ENCODE measurements at places on chromosomes 7 and 10.

GRCh38 chr10:113459626-113460280 is 93.1 kb upstream of the HABP2 start:
- no peak for DNase-seq

- DNase-seq = peak; percentile 16
Measured at GRCh38 chr10:88582806-88583583, at the start of gene RNLS. RNLS (minus strand) TSS chr10:88583318.

- no peak for DNase-seq
Measured at GRCh38 chr7:129655811-129656210, 44.3 kb downstream of the NRF1 start.

- no peak for DNase-seq
Measured at GRCh38 chr10:106502641-106503040, 661.9 kb downstream of the SORCS1 start.

DNA sequence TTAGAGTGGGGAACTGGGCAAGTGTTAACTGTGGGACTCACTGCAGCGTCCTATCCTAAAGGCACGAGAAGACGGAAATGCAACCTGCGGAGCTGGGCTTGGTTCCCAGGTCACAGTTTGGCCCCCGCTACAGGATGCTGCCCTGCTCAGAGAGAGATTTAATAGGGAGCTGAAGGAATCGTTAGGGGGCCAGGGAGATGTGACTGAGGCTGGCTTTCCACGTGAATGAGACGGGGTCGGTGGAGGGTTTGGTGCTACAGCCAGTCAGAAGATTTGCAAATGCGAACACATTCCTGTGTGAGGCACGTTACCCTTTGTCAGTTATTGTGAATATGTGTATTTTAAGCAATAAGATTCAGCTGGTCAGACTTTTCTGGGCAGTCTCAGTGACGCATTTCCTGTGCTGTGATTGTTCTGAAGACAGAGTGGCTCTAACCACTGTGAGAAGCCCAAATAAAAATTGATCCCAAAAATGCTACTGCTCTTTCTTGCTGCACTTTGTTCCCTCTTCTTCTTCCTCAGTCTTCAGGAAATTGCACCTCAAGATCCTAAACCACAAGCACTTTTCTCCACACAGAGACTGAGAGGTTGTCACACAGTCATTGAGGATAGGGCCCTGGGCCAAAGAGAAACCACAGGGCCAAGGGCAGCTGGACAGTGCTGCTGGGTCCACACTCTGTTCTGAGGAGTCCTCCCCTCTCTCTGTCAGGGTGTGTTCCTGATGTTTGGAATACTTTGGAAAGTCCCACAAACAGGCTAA is 21.2 kb downstream of the CYP17A1 start:
- no peak for DNase-seq

DNA sequence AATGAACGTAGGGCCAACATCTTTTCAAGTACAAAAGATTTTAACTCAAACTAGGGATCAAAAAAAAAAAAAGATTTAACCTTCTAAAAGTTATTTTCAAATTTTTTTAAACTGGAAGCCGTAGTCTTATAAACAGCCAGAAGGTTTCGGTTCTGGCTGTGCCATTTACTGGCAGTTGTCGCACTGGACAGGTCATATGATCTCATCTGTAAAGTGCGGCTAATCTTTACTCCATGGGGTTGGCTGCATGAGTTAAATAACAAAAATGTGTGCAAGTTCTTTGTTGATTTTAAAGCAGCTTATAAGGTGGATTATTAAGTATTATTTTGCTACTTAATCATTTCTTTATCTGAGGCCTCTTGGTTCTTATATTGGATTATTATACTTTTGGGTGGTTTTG is 36.6 kb downstream of the TRUB1 start:
- DNase-seq = no peak

DNA sequence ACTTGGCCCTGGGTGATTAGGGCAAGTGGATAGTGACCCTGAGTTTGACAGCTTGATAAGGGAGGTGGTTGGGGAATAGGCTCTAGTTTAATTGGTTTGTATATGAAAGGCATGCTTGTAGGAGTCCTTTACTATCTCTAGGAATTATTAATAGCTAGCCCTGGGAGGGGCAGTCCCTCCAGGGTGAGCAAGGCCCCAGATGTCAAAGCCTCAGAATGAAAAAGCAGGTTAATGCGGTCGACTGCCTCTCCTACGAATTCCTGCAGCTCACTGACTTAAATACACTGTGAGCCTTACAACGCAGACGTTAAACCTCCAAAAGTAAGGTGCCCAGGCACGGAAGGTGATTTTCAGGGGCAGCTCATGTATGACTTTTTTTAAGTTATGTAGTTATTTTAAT is 5.2 kb upstream of the BTBD16 start:
- DNase-seq = no peak

- DNase-seq = no peak
Measured at GRCh38 chr7:143487566-143487965, 9.9 kb downstream of the TAS2R41 start.

GRCh38 chr7:135158141-135158655 is 10.3 kb downstream of the TMEM140 start:
- DNase-seq = no peak

- no peak for DNase-seq
Measured at GRCh38 chr10:92714872-92715271, 25.1 kb downstream of the HHEX start.

GRCh38 chr10:46255801-46256747 is 30.7 kb upstream of the ANTXRL start:
- DNase-seq = no peak

GRCh38 chr10:33179067-33179466 is 155.4 kb downstream of the NRP1 start:
- no peak for DNase-seq

- no peak for DNase-seq
Measured at GRCh38 chr7:997404-998395, 14.7 kb downstream of the CYP2W1 start.

DNA sequence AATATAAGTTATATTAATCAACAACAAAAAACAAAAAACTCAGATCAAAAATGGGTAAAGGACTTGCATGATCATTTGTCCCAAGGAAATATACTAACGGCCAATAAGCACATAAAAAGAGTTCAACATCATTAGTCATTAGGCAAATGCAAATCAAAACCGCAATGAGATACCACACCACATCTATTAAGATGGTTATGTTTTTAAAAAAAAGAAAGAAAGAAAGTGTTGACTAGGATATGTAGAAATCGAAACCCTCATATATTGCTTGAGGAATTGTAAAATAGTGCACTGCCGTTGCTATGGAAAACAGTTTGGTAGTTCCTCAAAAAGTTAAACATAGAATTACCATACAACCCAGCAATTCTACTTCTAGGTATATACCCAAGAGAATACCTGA is 39.4 kb upstream of the CTNNA3 start:
- no peak for DNase-seq

DNA sequence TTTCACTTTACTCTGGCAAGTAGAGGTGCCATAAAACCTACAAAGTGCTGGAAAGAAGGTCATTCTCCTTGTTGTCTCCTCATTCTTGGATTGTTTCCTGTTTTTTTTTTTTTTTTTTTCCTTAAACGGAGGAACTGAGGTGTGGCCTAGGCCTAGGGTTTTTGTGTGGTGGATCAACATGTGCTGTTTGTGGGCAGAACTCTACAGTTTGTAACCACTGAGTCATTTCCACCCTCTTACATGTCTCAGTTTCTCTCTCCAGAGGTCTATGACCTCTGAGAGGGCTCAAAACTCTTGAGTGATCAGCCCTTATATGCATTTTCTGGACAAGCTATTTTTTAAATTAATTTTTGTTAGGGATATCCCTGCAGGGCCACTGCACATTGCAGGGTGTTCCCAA is 296.0 kb downstream of the PPP1R3A start:
- no peak for DNase-seq

- no peak for DNase-seq
Measured at GRCh38 chr7:151566897-151567320, 47.2 kb upstream of the RHEB start.

DNA sequence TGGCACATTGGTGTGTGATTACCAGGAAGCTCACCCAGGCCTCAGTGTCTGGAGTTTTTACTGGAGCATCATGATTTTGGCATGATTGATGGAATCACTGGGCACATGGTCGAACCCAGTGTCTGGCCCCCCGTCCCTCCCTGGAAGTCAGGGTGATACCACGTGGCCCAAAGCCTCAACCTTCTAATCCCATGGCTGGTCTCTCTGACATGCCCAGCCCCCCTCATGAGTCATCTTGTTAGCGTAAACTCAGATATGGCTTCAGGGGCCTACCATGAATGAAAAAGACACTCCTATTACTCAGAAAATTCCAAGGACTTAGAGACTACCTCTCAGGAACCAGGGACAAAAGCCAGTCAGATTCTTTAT is 109.3 kb downstream of the GRK5 start:
- DNase-seq = no peak

DNA sequence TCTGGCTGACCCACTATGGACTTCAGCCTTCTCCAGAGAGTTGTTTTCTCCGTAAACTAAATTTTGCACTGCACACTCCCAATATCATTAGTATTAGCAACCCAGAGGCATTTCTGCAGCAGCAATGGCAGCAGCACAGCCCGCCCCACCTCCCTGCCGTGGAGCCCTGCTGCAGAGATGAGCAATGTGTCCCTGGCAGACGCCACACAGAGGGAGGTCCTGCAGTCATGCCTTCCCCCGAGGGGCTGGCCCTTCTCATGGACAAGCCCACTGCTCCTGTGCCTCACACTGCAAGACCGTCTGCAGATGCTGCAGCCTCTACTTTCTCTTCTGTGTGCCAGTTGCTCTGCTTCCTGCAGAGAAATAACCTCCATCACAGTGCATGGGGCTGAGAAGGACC is 393.4 kb upstream of the MKI67 start:
- no peak for DNase-seq

DNA sequence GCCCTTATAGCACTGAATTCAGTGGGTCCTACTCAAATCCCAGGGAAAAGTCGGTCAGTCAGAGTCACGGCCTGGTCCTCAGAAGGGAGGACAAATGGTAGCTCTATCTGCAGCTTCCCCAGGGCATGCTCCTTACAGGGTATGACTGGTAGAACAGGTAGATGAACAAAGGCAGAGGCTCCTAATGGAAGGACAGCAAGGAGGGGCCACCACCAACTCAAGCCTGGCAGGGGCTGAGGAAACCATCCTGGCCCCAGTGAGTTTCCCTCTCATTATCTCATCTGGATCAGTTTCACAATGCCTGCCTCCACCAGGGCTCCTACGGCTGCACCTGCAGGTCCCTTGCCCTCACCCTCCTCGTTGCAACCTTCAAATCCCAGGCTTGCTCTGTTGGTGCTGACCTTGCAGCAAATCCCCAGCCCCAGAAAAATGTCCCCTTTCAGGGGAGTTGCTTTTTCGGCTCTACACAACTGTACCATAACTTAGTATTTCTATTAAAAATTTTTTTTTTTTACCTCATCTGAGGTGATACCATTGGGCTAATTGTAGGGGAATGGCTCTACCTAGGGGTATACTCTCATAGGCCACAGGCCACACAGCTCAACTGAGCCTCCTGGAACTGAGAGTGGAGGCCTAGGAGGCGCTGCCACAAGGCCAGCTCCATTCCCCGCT is 2.4 kb upstream of the MYO1G start:
- no peak for DNase-seq

DNA sequence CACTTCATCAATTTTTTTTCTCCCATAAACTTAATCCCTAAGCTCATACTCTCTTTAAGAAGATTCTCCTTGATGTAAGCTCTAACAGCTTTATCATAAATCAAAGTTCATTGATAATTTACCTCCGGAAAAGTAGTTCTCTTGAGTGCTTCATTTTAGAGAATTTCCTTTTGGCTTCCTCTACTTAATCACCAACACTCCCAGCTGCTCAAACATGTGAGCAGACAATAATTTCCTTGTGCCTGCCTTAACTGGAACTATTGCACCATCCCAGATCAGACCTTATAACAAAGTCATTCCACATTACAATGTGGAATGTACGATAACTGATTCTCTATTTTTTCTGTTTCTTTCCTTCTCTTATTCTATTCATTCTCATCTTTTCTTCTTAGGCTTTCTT is 5.9 kb downstream of the FEZF1 start:
- no peak for DNase-seq

GRCh38 chr7:138934861-138935260 is 46.3 kb downstream of the KIAA1549 start:
- no peak for DNase-seq

DNA sequence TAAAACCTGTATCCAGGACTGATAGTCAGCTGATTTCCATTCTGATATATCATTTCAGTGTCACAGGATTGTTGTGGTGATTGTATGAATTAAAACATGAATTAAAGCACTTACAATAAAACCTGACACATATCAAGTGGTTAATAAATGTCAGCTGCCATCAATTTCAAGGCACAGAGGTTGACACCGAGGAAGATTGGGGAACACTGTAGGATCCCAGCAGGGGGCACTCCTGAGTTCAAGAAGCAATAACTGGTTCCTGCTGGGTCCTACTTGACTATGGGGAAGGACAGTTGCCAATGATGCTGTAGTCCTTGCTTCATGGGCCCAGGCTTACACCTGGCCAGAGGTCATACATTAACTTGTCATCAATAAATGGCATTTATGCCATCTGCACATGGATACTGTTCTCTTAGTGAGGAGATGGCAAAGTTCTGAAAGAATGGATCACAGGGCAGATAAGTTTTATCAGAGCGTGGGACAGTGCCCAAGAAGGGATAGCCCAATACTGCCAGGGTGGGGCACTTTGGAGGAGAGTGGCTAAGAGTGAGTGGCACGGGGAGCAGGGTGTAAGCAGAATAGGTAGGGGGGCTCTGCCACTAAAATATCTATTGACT is 24.1 kb downstream of the FZD1 start:
- DNase-seq = no peak

GRCh38 chr7:157495177-157495553 is 158.4 kb downstream of the DNAJB6 start:
- no peak for DNase-seq

DNA sequence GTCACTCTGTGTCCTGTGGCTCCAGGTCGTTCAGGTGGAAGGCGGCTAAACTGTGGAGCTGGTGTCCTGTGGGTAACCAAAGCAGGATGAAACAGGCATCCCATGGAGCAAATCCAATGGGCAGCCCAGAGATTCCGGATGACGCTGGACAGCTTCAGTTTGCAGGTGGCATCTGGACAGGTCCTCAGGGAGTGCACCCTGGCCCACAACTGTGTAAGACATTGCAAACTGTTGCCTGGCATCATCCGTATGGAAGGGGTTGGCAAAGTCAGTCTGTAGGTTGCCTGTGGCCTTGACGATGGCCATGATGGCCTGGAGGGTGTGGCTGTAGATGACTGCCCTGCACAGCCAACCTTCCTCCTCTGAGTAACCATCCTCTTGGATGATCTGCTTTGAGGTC is 35.5 kb downstream of the RPS24 start:
- no peak for DNase-seq

GRCh38 chr7:150361807-150362621 is 6.6 kb upstream of the REPIN1 start:
- no peak for DNase-seq

DNA sequence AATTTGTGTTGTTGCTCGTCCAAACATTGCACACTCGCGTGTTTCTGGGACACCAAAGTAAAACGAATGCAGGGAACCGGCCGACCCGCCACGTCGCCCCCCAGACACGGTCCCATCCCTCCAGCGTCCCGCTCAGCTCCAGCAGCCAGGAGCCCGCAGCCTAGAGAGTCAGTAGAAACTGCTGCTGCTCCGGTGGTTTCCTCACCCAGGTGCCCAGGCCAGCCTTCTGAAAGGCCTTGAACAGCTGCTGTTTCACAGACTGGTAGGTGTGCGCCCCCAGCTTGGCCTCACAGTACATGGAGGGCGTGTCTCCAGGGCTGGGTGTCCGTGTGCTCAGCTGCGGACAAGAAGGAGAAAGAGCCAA is 126.8 kb downstream of the WDR37 start:
- no peak for DNase-seq

Data from stimulated activated CD4-positive, alpha-beta T cell treated with anti-CD3 and anti-CD28 coated beads, TNF-alpha, amount 100 ng/mL, for 1 hour (primary cell).